ENCODE measurements at places on chromosomes 2 and 18.

DNA sequence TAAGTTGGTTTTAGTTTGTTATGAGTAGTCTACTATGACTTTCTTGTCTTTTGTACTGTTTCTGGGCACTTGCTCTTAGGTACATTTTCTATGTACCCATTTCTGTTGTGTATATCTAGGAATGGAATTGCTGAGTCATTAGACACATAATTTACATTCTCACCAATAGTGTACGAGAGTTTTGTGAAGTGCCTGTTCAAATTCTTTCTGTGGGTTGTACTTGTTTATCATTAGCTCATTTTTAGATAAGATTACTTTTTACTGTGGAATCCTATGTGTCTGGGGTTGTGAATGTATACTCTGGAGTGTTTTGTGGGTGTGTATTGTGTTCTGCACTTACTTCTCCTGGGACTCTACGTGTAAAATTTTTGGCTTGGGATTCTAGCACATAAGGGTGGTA lies 36.6 kb upstream of the CD28 start:
- no peak for DNase-seq

GRCh38 chr18:68714366-68714711 lies 569 bp downstream of the TMX3 start:
- DNase-seq = no peak

DNA sequence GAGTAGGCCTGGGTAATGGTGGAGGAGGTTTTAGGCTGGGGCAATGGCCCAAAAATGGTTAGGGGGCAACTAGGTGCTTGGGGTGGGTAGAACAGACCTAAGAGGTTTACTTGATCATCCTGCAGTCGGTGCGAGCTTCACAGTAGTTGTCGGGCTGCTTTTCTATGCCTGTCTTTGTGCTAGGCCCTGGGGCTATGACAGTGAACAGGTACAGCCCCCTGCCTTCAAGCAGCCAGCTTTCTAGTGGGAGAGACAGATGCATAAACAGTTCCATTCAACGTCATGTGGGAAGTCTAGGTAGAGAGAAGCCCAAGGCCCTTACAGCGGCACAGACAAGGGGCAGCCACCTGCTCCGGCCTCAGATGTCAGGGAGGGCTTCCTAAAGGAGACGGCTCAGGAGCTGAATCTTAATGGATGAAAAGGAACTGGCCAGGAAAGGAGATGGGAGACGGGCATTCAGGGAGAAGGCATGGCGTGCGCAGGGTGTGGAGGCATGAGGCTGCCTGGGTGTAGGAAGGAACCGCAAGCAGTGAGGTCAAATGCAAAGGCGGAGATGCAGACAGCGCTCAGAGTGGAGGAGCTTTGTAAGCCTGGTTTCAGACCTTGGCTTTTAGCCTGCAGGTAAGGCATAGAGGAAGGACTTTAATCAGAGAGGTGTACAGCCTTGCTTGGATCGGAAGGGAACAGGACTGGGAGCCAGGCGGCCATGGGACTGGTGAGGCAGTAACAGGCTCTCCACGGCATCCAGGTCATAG lies 6.0 kb downstream of the CTIF start:
- no peak for DNase-seq

DNA sequence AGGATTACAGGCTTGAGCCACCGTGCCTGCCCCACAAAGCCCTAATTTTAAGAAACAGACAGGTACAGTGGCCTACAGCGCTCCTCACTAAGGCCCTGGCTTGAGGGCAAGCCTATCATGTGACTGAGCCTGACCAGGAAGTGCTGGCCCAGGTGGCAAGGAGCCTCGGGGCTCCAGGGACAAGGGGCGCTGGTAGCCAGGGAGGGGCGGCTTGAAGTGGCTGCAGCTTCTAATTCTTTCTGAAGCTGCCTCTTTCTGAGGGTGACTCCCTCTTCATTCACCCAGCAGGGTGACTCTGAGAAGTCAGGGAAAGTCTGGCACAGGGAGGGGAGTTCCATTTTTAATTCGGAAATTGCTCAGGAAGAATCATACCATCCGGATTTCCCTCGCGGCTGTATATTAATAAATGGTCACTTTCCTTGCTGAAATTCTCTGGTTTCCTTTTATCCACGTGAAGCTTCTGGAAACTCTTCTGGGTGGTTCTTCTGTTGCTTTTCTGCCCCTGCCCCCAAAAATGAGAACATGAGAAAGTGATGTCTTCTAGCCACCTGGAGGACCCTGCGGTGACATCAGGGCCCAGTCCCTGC lies 115.7 kb downstream of the FAM210A start:
- DNase-seq = no peak

- DNase-seq = no peak
Measured at GRCh38 chr2:238254095-238254723, 14.4 kb upstream of the HES6 start.

- DNase-seq = no peak
Measured at GRCh38 chr2:34143149-34143548, 544.0 kb upstream of the FAM98A start.

- no peak for DNase-seq
Measured at GRCh38 chr2:105739944-105740530, 4.7 kb upstream of the NCK2 start.
